ENCODE measurements at places on chromosomes 7 and 10. TPM values are rescaled to one million over a fixed set of nuclear protein-coding genes. Genes with fewer than 3 reads are reported as not detected.

The ERV3-1 gene
- total RNA-seq, result 8.8 TPM

The LBX1 gene
- total RNA-seq, result under 0.01 TPM

The DNAH11 gene
- 0.33 TPM for total RNA-seq

GRCh38 chr7:128431221-128431620, 21.4 kb upstream of the IMPDH1 start:
- no peak for DNase-seq
- H3K4me1 ChIP-seq, result no peaks in the 10 kb centered on the region
- no peak overlapping the region for H3K27ac ChIP-seq
- H3K27me3 ChIP-seq, result peaks cover 7% of the 10 kb centered on the region

- H3K36me3 ChIP-seq, result no peaks in the 10 kb centered on the region
- H3K27me3 ChIP-seq, result peaks cover 5% of the 10 kb centered on the region
- H3K4me1 ChIP-seq, result peaks cover 9% of the 10 kb centered on the region
- H3K27ac ChIP-seq, result no peak overlapping the region
- DNase-seq, result peak; percentile 32
- H3K4me3 ChIP-seq, result no peak overlapping the region
Measured at GRCh38 chr7:131781-132482, 60.4 kb upstream of the FAM20C start.

- H3K27me3 ChIP-seq, result no peaks in the 10 kb centered on the region
- peaks cover 10% of the 10 kb centered on the region for H3K4me1 ChIP-seq
- no peaks in the 10 kb centered on the region for H3K36me3 ChIP-seq
- H3K4me3 ChIP-seq, result no peak overlapping the region
Measured at GRCh38 chr10:43926875-43927406, 278.3 kb upstream of the ZNF32 start.

DNA sequence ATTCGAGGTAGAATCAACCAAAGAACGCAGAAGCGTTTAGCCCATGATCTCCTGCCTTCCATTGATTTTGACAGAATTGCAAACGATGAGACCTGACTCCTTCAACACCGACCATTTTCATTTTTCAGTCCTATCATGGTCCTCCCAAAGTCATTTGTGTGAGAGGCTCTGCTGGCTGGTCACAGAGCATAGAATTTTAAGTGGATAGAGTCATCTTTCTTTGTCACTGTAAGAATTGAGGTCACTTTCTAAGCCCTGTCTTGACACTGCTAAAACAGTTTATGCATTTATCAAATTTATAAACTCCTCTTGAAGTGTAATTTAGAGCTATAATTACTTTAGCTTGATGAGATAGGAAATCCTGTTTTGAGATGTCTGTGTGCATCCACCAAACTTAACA, 72.0 kb downstream of the UBE3C start:
- no peak for DNase-seq
- H3K36me3 ChIP-seq, result peaks cover 5% of the 10 kb centered on the region
- no peak overlapping the region for H3K4me3 ChIP-seq
- no peaks in the 10 kb centered on the region for H3K4me1 ChIP-seq
- no peaks in the 10 kb centered on the region for H3K27me3 ChIP-seq
- H3K27ac ChIP-seq, result no peak overlapping the region

Measured in fibroblast of lung (primary cell).